Cortex of kidney (tissue), 1 donor: ENCODE measurements at places on chromosomes 12 and 14.

DNA sequence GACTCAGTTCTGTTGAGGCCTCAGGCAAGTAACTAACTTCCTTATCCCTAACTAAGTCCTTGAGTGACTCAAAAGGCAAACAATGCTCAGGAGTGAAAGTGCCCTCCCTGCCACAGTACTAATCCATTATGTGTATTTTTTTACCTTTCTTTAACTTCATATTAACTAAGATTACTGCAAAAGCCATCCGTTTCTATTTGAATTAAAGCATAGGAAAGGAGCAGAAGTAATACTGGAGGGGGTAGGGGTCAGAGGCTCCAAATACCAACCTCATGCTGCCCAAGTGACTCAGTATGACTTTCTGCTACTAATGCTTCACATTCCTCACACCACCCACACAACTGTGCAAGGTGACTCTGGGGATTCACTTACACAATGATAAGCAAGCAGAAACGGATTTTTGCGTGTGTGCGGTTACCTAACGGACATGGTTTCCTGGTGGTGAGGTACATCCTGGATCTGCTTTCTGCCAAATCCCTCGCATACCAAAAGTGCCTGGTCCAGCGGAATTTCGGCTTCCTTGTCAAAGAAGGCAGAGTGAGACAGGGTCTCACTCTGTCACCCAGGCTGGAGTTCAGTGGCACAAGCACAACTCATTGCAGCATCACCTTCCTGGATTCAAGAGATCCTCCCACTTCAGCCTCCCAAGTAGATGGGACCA is 25.1 kb downstream of the MOK start:
- DNase-seq: no peak

DNA sequence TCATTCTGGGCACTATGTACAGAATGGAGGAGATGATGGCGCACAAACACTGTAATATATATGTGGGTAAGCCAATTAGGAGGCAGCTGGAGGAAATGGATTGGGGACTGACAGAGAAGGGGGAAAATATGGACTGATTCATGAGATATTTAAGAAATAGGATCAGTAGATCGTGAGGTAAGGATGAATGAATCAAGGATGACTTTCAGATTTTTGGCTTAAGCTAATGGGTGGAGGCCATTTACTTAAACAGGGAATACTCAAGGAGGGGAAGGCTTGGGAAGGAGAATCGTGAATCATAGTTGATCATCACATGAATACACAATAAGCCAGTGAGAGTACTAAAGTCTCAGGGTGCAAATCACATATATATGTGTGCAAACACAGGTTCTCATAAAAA is 11.2 kb upstream of the GNPNAT1 start:
- DNase-seq: no peak

GRCh38 chr12:29148596-29148910 is 525 bp upstream of the FAR2 start:
- DNase-seq: no peak

- no peak for DNase-seq
Observed at GRCh38 chr14:69688299-69688649, 76.9 kb downstream of the SUSD6 start.

GRCh38 chr14:104935026-104935650 is 10.5 kb downstream of the PLD4 start:
- no peak for DNase-seq

GRCh38 chr14:47596232-47596631 is 79.2 kb downstream of the MDGA2 start:
- no peak for DNase-seq

- DNase-seq: no peak
Observed at GRCh38 chr14:95703341-95703740, 10.6 kb downstream of the TCL1A start.

DNA sequence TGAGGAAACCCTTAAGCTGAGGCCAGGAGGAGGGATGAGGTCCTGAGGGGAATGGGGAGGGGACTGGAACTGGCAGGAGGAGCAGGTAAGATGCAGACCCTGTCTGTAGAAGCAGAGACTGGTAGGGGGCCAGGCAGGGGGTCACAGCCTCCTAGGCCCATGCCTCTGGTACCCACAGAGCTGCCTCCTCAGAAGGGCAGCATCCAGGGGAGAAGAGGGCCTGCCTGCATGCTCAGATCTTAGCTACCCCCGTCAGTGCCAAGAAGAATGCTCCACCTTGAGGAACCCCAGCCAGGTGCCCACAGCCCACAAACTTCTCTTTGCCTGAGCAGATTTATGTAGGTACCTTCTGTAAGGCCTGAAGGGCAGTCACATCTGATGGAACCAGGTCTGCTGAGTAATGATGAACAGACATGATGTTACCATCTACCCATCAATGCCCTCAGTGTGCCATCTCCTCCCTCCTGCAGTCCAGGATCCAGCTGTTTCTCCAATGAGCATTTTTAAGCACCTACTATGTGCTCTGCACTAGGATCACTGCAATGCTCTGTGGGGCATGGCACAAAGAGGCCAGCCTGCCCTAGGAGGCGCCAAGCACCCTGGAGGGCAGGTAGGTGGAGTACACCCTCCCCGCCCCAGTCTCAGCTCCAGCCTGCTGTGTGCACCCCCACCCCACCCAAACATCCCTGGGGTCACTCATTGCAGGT is 24.8 kb upstream of the ZFP36L1 start:
- DNase-seq: no peak

DNA sequence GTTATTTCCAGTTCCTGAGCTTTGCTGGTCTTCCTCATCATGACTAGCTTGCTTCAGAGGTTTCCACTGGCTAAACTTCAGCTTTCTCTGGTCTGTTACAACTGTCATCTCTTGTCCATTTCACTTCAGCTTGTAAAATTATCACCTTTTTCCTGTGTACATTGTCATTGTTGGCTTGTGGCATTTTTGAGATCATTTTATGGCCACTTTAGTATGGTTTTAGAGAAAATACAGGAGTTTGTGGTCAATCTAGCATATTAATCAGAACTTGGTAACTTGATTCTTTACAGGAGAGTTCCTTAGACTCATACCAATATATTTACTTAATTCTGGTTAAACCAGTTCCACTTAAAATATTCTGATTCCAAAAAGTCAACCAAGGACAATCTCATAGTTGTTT is 235.9 kb upstream of the KITLG start:
- DNase-seq: no peak

DNA sequence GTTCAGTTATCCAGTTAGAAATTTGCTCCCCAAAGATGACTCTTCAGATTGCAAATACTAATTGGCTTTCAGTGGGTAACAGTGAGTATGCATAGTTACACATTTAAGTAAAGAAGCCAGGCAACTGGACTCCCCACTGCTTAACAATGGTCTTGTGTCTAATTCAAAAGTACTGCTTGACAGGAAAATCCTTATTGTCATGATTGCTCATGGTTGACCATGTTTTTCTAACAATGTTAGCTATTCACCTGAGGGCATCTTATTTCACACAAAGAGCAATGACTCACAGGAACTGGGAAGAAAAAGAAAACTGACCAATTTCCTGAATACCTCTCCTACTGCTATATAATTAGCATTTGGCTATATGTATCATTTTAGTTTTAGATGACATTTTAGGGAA is 33.7 kb upstream of the ALG10B start:
- DNase-seq: no peak

DNA sequence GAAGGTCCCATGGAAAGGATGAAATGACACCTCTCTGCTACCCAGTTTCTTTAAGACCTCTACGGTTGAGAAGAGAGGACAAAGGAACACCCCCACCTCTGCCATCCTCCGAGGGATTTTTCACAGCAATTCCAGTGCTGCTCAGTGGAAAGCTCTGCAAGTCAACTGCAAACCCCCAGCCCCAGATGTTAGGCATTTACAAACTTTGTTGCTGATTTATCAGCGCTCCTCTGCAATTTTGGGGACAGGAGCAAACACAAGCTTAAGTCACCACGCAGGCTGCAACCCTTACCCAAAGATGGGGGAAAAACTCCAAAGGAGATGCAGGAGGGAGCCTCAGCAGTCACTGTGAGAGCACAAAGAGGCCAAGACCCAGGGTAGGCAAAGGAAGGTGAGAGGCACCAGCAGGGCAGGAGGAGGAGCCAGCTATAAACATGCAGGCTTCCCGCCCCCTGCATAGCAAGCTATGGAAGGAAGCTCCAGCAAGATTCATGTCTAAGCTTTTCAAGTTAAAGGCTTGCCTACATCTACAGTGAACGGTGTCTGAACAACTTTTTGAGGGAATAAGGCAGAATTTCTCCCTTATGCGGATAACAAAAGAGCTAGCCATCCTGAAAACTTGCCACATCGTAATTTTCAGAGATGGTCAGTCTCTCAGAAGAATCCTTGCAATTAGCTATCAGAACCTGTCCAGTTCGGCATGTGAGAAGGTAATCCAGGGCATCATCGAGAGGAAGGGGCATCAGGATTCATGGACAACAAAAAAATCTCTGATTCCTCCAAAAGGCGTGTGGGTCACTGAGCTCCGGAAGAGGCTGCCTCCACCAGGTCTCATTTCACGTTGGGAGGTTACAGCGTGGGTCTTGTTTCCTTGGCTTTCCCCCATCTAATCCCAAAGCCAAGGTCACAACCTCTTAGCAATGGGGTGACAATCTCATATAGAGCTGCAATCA is 3.9 kb downstream of the CTDSP2 start:
- no peak for DNase-seq

- DNase-seq: no peak
Observed at GRCh38 chr12:24361877-24362580, 412.6 kb upstream of the SOX5 start.

DNA sequence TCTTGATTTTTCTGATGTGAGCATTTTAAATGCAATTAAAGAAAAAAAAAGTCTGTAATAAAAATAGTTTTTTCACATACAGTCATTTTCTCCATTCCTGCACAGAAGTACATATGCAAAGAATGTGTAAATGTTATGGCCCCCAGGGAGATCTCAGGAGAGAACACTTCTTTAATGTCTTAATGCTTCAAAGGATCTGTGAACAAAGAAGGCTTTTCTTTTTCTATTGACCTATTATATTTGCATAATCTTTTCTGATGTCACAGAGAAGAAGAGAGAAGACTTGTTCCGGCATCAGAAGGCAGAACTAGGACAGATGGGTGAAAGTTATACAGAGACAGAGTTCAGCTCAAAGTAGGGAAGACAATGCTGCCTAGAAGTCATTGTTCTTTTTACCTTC is 413.5 kb upstream of the STXBP6 start:
- no peak for DNase-seq

DNA sequence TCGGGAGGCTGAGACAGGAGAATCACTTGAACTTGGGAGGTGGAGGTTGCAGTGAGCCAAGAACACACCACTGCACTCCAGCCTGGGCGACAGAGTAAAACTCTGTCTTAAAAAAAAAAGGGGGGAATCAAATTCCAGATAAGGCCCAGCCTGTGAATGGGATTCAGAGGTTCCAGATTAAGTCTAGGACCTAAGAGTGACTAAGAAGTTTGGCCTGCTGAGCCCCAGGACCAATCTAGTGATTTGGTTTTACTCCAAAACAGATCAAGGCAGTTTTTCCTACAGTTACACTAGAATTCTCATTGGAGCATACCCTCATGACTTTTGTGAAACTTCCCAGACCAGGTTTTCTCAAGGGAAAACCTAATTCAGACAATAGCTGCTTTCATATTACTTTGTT is 22.8 kb downstream of the EXOC5 start:
- no peak for DNase-seq

GRCh38 chr12:105939181-105939721 is 199.5 kb downstream of the NUAK1 start:
- DNase-seq: no peak

DNA sequence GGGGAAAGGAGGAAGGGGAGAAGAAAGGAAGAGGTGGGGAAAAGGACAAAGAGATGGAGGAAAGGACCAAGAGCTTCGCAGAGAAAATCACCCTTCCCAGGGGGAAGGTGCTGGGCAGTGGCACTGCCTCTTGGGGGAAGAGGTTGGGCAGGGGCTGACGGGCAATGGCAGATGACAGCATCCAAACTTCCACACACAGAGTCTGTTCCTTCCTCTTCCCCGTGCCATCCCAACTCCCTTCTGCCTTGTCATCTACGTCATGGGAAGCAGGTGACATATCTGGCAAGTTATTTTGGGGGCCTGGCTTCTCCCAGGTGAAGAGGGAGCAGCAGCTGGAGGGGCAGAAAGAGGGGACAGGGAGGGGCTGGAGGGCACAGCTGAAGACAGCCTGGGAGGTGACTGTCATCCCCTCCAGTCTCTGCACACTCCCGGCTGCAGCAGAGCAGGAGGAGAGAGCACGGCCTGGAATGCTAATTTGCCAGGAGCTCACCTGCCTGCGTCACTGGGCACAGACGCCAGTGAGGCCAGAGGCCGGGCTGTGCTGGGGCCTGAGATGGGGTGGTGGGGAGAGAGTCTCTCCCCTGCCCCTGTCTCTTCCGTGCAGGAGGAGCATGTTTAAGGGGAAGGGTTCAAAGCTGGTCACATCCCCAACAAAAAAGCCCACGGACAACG is 43.9 kb upstream of the IQSEC3 start:
- no peak for DNase-seq

DNA sequence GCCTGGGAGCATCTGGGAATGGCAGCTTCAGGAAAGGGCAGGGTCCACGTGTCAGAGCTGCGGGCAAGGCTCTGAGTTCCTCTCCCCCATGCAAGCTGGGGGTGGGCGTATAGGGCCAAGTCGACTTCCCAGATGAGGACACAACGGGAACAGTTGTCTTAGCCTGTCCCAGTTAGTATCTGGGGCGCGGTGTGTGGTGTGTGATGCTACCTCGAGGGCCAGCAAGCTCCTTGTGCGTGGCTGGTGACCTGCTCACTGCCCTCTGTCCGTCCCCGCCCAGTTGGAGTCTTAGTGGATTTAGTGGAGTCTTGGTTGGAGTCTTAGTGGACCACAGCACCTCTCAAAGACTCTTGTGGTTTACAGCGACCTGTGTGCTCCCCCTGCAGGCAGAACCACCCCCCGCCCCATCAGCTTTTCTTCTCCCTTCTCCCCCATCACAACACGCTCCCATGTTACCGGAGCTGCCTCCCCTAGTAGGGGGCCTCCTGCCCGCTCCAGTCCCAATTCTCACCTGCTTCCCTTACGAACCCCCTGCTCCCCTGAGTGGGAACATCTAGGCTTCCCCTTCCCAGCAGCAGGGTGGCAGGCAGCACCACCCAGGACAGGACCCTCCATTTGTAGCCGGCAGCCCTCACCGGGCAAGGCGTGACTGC is 8.7 kb downstream of the ASPG start:
- no peak for DNase-seq

GRCh38 chr14:38405851-38406635 is 150.2 kb upstream of the CLEC14A start:
- no peak for DNase-seq

- DNase-seq: no peak
Observed at GRCh38 chr14:96370528-96370927, 7.2 kb downstream of the GSKIP start.
